Activated CD8-positive, alpha-beta memory T cell treated with anti-CD3 and anti-CD28 coated beads for 4 hours (primary cell): ENCODE measurements at places on chromosomes 12 and 14.

- no peak for DNase-seq
Observed at GRCh38 chr14:25933731-25934130, 664.1 kb downstream of the NOVA1 start.

DNA sequence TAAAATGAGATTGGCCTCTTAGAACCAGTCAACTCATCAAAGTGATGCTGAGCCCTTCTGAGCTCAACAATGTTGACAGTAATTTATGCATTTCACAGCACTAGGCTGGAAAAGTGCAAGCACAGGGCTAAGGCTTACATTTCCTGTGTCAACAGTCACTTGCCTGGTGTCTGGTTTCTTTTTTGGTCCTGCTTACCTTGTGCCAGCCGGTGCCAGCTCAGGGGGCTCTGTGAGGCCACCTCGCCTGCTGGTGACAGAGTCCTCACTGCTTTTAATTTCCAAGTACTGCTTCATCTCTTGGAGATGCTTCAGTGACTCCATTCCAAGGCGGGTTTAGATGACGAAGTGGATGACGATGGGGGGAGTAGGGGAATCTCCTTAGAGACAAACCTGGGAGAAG, 53.1 kb upstream of the KCNA1 start:
- no peak for DNase-seq

DNA sequence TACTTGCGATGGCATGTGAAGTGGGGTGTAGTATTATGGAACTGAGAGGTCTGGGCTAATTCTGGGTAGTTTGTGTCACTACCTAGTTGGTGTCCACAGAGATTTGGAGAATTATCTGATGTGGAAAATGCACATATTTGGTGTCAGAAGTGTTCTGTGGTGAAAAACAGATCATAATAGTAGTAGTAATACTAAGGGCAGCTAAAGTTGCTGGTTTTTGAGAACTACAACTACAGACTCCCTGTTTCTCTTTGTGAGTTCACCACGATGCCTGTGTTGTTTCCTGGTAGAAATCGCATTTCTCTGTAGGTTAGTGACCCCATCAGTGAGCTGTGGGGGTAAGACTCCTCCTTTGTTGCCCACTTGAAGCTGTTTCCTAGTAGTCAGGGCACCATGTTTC, 206.5 kb downstream of the FUT8 start:
- no peak for DNase-seq

DNA sequence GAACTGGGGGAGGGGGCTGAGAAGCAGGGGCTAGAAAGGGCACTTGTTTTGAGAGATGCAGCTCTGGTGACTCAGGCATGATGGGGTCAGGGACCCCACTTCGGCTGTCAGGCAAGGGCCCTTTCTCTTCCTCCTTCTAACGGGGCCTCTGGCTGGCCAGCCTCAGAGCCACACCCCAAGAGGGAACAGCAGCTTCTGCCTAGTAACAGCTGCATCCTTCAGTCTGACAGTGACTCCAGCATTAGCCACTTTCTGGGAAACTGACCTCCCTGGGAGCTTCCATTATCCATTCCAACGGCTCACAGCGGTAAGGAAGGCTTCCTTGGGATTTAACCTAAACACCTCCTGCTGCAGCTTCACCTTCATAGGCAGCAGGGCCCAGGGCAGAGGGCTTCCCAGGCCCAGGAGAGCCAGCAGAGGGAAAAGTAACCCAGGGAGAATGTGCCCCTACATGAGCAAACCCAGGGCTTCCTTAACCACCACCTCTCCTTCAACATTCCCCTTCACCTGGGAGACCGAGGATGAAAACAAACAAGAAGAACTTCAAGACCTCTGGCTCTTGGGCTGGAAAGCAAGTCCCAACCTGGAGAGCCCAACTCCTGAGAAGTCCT, 2.7 kb downstream of the NCKAP5L start:
- DNase-seq = no peak

GRCh38 chr12:106178562-106178961, 39.8 kb upstream of the NUAK1 start:
- DNase-seq = no peak

- DNase-seq = no peak
Observed at GRCh38 chr12:96861656-96862055, 45.4 kb upstream of the NEDD1 start.

DNA sequence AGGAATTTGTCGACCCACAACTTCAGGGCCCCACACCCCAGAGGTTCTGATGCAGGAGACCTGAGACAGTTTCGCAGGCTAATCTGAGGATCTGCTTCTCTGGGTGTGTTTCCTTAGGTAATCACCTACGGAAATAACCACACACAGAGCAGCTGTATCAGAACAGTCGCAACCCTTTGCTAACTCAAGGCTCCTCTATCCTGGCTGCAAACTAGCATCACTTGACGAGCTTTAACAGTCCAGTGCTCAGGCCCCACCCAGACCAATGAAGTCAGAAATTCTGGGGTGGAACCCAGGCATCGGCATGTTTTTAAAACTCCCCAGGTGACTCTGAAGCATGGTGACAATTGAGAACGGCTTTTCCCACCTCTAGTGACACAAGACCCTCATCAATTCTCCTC, 20.7 kb downstream of the SLC7A7 start:
- no peak for DNase-seq

GRCh38 chr12:16243487-16244412, 33.7 kb downstream of the SLC15A5 start:
- no peak for DNase-seq

- no peak for DNase-seq
Observed at GRCh38 chr12:75820848-75821578, 210.6 kb downstream of the PHLDA1 start.

DNA sequence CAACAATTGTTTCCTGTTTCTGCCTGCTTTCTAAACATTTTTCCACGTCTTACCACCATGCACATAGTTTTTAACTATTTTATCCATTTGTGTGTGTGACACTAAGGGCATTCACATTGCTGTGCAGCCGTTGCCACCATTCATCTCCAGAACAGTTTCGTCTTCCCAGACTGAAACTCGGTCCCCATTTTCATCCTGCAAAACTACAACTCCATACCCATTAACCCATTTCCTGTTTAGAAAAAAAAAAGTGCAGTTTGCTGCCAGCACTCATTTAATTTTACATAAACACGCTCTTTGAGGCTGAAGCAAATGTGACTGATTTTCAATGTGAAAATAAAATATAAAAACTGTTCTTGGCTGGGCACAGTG, 15.5 kb downstream of the UBC start:
- no peak for DNase-seq

DNA sequence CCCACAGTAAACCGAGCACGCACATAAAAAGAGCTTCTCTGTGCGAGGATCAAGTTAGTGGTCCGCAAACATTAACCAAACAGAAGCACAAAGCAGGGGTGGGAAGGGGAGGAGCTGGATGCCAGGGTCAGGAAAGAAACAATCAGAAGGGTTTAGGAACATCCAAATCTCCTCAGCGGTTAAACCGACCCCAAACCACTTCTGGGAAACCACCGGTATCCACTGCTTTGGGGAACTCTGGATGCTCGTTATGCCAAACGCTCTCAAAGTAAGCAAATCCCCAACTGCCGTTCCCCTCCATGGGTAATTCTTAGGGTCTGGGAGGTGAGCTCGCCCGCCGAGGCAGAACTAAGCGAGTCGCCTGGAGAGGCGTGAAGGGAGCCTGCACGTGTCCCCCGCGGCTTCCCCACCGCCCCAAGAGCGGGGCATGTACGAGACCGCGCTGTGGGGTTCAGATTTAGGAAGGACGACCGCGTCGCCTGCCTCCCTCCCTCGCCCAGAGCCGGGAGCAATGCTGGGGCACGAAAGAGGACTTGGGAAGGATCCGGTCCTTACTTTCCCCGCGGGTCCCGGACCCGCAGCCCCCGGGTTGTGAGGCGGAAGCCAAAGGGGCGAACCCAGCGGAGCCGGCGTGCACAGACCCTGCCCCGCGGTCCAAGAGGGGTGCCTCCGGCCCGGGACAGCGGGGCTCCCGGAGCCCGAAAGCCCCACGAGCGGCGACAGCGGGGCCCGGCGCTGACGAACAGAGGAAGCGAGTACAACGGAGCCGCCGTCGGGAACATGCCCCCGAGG, 711 bp downstream of the SBNO1 start:
- no peak for DNase-seq

DNA sequence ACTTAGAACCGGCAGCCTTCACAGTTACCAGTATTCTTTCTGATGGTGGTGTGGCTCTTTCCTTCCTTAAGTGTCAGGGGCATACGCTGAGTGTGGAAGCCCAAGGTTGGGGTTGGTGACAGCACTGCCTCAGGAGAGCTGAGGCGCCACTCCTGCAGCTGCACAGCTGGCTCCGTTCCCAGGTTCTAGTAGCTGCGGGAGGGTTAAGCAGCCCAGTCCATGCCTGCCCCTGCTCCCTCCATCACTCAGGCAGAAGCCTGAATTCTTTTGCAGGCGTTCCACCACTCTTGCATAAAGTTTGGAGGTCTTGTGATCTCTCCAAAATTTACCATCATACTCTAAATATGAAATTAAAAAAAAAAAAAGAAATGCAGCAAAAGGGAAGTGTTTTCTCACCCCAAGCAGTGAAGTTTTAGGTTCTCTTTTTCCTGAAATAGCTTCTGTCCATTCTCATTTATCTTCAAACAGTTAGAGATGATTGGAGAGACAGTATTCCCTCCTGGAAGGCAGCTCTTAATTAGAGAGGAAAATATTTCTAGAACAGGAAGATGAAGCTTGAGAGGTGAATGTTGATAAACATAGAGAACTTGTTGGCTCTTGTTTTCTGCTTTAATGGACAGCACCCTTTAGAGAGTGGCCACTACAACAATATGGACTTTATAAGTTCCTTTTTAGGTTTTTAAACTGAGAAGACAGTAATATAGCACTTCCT, 136.1 kb downstream of the FGD4 start:
- DNase-seq = no peak

DNA sequence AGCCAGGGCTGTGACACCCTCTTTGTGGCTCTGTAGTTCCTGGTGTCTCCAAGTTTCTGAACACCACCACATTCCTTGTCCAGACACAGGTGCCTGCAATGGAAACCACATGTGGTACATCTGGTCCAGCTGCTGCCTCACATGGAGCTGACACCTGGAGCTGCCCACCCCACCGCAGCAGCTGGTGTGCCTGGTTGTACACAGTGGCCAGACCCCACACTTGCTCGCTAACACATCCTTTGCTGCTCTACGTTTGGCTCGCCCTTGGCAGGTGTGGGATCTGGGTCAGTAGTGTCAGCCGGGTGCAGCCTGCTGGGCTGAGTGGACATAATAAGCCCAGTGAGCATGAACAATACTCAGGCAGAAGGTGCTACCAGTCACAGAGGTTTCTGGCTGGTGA, 198.9 kb downstream of the ADGRD1 start:
- DNase-seq = no peak

DNA sequence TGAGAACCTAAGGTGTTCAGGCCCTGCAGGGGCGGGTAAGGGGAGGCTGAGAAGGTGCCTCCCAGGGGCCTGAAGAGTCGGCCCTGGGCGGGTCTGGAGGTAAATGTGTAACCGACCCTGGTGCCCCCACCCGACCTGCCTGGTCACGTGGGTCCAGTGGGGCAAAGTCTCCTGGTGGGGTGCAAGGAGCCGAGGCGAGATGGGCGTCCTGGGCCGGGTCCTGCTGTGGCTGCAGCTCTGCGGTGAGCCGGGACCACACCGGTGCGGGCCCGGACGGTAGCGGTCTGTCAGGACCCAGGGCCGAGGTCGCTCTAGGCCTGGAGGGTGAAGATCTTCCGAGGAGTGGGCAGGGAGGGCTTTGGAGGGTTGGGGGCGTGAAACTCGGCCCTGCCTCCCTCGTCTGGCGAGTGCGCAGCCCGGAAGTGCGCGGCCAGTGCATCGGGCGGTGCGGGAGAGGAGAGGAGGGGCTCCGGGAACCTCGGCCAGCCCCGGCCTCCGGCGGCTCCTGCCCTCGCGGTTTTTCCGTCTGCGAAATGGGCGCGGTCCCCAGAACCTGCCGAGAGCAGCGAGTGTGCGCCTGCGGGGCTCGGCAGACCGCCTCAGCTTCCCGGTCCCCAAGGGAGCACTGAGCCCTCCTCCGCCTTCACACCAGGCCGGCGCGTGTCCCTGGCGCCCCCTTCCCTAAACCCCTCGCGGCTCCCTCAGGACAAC, at the start of gene AMN:
Gene AMN, plus strand, starts transcription at position 174 of the 711 bp plus-strand sequence. Its CDS starts 26 bp downstream, at position 200.
- no peak for DNase-seq

DNA sequence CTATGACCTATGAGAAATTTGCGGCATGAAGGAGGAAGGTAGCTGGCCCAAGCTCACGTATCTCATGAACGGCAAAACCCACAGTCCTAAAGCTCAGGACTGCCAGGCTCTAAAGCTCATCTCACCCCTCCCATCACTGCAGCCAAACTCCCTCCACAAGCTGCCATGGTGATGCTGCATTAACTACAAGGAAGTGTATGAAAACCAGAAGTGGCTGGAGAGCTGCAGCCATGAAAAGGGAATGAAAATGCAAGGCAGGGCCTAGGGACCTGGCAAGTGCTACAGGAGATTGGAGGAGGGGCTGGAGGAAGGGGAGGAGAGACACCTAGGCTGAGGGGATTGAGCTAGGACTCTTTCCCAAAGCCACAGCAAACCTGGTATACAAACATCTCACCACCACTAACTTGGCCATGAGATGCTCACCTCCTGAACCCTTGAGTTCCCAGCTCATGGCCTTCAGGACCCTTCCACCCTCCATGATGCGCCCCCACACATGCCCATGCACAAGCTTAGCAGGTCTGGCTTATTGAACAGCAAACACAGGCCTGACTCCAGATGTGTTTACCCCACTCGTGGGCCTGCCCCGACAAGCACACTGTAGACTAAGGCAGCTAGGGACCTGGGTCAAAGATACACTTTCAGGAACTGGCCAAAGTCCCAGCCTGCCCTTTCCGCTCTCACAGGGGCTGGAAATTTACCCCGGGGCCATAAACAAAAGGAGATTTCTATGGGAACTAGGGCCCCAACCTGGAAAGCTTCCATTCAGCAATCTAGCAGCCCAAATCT, 42.0 kb downstream of the LTBP2 start:
- no peak for DNase-seq

DNA sequence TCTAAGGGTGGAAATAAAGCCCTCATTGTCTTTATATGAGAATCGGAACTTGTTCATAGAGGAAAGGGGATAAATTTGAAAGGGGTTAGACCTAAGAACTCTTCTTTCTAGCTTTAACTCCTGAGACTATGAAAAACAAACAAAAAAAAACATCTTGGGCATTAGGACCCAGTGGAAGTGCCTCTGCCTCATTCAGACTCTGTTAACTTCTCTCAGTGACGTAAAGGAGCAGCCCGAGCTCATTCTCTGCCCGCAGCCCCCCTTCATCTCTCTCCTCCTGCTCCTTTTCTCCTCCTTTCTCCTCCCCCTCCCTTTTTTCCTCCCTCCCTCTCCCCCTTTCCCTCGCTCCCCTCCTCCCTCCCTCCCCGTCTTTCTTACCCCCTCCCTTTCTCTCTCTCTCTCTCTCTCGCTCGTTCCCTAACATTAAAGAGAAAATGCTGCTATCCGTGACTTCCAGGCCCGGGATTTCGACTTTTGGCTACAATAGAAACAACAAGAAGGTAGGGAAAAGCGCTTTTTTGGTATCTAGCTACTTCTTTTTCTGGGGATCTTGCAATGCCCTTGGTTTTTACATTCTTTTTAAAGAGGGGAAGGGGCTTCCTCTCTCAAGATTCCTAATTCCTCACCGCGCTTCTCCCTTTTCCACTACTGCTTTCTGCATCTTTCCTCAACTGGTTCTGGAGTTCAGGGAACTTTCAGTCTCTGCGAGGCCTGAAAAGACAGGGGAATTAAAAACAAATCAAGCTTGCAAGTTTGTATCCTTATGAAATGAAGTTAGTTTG, at the start of gene RBMS2:
Gene RBMS2, plus strand, starts transcription at position 231 of the 782 bp plus-strand sequence. Its CDS starts 204 bp downstream, at position 435.
- DNase-seq = peak; percentile 5

- DNase-seq = no peak
Observed at GRCh38 chr12:4412056-4412455, 32.5 kb upstream of the FGF23 start.
